ENCODE measurements at places on chromosomes 1 and 21.

DNA sequence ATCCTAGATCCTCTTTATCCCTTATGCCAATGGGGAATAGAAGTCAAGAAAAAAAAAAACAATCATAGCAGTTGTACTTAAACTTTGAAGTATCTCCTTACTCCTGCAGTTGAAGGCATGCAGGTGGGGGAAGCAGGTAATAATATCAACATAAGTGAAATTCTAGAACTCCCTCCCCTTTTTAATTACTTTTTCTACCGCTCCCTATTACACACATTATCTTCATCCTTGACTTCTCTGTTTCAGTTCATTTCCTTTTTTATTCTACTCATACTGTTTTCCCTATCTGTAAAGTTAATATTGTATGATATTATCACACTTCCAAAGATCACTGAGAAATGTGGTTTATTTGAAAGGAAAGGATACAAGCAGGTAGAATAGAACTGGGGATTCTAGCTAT is 962.0 kb downstream of the PLA2G4A start:
- DNase-seq, result no peak

DNA sequence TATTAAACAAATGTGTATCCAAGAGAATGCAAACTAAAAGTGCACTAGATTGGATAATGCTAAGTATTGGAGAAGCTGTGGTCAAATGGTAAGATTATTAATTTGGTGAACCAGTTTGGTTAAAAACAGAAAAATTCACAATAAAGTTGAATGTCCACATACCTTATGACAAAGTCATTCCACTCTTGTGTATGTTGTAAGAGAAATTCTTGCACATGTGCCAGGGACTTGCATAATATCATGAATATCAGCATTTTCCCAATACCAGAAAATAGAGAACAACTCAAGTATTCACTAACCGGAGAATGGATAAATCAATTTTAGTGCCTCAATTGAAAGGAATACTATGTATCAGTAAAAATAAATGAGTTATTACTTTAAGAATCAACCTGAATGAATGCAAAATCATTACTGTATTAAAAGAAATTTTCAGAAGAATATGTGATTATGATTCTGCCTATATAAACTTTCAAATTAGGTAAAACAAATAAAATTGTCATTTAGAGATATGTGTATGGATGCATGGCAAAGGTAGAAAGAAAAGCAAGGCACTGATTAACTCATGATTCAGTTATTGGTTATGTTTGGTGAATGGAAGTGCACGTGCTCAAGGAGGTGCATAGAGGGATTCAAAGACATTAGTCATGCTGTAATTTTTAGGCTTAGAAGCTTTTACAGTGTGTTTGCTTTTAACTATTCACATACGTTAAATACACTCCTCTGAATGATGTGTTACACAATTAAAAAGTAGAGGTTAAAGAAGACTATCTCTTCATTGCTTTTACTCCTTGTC is 217.4 kb upstream of the KCNK2 start:
- DNase-seq, result no peak

DNA sequence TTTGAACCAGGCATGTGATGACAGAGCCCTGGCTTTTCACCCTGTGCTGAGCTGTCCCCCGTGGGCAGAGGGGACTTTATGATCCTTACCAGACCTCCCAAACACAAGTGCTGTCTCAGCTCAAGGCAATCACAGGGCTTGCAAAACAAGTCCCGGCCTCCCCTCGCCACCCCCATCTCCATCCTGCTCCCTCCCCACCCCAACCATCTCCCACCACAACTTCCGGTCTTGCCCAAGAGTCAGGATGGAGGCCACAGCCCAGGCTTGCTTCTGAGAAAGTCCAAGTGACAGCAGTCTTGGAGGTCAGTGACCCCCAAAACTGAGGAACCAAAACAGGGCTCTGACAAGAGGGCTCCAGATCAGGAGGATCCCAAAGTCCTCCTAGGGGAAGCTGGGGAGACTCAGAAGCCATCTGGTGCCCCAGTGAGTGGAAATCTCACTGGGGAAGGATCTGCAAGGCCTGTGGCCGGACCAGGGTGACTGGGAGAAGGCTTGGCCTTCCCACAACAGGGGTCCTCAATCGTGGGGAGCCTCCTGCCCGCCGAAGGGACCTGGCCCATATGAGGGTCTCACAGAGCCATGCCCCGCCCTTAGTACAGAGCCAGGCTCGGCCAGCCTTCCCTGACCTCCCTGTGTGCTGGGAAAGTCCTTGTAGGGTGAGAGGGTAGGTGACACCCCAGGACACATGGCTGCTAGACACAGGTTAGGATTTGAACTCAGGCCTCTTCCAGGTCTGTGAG is 4.5 kb upstream of the SDC3 start:
- no peak for DNase-seq

DNA sequence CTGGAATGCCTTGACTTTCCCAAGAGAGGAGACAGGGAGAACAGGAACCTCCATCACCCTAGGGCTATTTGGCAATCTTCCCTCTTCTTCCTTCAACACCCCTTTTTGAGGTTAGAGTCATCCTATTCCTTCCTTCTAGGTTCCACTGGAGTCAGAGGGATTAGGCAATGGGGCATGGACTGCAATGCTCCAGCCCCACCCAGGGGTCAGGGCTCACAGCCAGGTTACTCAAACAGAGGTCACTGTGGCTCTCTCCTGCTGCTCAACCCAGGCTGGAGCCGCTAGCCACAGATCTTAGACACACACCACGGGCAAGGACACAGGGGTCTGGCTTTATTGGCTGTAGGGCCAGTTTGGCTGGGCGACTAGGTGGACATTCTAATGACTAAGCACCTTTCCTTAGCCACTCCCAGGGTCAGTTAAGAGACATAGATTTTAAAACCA is 145.5 kb upstream of the NRIP1 start:
- no peak for DNase-seq

GRCh38 chr1:117812869-117813511 is 116.4 kb downstream of the GDAP2 start:
- no peak for DNase-seq

DNA sequence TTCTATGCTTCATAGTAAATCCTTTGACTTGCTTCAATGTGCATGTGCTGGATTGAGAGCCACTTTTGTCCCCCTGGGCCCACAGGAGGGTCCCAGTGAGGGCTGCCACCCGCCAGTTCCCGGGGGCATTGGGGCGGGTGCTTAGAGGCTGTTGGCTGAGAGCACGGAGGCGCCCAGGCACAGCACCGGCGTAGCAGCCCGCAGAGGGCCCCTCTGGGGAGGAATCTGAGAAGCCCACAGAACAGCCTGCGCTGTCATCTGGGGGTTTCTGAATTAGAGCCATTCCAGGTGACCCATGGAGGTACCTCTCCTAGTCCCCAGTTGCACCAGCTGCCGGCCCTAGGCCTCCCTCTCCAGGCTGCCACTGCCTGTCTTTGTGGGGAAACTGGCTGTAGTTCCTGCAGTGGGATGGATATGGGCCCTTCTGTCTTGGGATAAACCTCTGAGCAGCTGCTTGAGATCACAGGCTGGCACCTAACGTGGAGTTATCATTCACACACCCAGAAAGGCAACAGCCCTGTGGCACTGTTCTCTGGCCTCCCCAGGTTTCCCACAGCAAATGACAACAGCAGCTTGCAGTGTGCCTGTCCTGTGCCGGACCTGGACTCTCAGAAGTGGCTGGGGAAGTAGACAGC is 39.5 kb downstream of the TMEM51 start:
- DNase-seq, result peak; percentile 29

DNA sequence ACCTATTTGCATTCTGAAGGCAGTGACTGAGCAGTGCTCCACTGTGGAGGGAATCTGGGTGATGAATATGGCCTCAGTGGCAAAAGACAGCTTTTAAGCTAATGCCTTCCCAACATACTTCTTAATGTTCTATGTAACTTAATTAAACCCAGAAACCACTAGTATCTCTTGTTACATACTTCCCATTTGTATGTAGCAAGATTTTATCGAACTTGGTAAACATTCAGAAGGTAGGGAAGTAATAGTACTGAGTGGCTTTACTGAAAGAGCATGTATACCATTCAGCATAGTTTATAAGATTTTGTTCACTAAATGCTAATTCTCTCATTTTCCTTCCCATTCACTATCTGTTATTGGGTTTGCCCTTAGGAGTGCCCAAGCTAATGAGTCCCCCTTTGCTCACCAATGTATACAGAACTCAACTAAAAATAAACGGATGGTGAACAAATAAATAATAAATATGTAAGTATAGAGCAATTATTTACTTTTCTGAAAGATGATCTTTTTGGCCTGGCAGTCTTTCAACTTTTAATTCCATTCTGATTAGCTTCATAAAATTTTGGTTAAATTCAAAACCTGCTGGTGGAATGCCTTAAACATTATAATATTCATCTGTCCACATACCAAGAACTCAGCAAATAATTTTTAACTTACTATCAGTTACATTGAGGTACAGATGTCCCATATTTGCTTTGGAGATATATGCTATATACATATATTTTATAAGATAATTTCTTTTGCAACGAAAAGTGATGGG is 204.4 kb downstream of the APP start:
- no peak for DNase-seq

GRCh38 chr1:55146781-55147180 is 68.4 kb downstream of the USP24 start:
- DNase-seq, result peak; percentile 24

DNA sequence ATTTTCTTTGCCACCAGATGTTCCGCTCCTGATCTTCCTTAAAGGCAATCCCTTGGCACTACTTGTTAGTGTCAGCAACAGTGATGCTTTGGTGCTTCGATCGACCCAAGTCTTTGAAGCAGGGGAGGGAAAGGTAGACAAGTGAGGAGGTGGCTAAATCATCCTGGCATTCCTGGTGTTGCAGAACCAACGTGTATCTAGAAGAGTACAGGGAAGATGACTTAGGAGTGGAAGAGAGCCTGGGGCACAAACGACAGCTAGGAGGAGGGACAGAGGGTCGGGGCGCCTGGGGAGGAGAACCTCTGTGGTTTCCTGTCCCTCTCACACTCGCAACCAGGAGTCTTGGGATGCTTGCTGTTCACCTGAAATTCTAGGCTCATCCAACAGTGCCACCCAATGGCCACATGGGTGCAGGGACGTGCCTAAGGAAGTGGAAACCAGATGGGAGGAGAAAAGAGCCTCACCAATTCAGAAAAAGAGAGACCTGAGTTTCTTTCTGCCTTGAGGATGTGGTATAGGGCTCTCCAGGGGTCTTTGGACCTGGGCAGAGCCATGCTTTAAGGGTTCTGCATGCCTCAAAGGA is 9.5 kb upstream of the KCNA2 start:
- peak; percentile 95 for DNase-seq
